ENCODE measurements at places on chromosomes 5 and 9.

GRCh38 chr9:91362051-91362611 is 413 bp upstream of the AUH start:
- no peak for DNase-seq

GRCh38 chr9:92706218-92706940 is 36.4 kb upstream of the IPPK start:
- no peak for DNase-seq

GRCh38 chr9:127418037-127418471 is 6.1 kb upstream of the ZNF79 start:
- no peak for DNase-seq

DNA sequence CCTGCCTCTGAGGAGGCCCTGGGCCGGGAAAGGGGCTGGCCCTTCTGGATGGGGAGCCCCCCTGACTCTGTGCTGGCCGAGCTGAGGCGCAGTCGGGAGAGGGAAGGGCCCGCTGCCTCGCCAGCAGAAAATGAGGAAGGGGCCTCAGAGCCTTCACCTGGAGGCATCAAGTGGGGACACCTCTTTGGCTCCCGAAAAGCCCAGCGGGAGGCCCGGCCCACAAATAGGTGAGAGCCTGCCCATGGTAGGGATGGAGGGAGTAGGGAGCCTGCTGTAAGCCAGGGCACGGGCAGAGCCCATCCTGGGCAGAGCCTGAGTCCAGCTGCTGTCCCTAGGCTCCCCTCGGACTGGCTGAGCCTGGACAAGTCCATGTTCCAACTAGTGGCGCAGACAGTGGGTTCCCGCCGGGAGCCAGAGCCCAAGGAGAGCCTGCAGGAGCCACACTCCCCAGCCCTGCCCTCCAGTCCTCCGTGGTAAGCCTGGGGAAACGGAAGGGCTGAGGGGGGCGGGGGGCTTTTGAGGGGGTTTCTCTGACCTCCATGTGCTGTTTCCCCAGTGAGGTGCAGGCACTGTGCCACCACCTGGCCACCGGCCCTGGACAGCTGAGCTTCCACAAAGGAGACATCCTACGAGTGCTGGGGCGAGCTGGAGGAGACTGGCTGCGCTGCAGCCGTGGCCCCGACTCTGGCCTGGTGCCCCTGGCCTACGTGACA is 44.3 kb upstream of the TESK1 start:
- no peak for DNase-seq

- DNase-seq, result peak; percentile 37
These were observed 8.1 kb upstream of the PFDN1 start for GRCh38 chr5:140311011-140311467.

- no peak for DNase-seq
These were observed 284.5 kb downstream of the IRX2 start for GRCh38 chr5:2466966-2467365.

DNA sequence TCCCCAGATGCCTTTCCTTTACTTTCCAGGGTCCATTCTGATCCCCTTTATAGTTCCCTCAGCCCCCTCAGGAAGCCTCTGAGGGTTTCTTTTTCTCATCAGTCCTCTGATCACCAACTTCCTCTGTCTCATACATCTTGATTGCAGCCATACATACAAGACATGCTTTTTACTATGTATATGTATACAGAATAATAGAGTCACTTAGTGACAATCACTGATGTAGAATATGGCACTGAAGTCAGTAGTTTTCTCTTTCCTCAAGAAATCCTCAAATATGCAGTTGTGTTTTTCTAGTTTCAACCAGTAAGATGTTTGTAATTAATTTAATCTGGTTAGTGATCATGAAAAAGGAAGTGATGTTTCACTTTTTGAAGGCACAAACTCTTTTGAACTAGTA is 364.1 kb downstream of the MAN2A1 start:
- no peak for DNase-seq

Data from BJ (cell line).